ENCODE measurements at places on chromosomes 5 and 9.

DNA sequence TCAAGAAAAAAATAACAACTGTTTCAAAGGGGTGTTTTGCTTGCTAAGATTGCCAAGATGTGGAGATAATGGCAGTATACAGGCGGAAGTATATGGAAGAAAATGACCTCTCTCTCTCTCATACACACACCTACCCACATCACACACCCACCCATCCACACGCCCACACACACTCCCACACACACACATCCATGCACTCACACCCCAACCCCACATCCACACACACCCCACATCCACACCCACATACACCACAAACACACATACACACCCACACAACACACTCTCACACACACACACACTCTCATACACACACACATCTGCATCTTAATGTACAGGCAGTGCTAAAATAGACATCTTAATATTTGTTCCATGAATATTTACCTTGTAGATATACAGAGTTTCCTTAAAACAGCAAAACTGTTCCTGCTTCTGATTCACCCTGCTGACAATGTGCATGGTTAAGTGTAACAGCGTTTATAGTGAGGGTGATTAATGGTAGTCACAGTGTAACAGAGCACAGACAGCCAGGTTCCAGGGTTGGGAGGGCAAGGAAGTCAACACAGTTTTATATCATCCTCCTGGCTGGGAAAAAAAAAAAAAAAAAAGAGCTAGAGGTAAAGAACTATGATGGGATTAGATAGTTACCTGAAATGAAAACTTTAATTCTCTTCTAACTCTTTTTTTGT, 8.3 kb downstream of the BHMT2 start:
- DNase-seq: peak; percentile 31

DNA sequence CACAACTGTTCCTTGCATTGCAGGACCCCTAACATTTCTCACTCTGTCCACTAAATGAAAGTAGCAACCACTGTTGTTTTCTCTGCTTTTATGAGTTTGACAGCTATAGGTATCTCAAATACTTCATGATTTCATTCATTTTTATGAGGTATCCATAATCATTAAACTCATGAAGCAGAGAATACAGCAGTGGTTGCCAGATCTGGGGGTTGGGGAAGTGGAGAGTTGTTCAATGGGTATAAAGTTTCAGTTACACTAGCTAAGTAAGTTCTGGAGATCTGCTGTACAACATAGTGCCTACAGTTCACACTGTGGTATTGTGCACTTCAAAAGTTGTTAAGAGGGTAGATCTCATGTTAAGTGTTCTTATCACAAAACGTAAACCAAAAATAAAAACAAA, 23.4 kb upstream of the CAMK4 start:
- no peak for DNase-seq

DNA sequence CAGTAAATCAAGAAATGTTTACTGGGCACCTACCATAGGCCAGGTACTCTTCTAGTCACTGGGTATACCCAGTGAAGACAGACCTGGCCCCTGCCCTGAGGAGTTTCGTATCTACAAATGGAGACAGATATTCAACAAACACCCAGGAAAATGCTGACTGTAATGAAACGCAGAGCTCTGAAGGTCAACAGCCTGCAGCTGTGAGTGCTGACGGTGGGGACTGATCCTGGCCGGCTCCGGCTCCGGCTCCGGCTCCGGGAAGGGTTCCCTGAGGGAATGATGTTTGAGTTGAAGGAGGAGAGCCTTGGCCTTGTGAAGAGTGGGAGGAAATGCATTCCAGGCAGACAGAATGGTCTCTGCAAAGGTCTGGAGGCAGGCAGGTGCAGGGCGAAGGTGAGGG, 23.1 kb downstream of the FGFR4 start:
- DNase-seq: no peak

DNA sequence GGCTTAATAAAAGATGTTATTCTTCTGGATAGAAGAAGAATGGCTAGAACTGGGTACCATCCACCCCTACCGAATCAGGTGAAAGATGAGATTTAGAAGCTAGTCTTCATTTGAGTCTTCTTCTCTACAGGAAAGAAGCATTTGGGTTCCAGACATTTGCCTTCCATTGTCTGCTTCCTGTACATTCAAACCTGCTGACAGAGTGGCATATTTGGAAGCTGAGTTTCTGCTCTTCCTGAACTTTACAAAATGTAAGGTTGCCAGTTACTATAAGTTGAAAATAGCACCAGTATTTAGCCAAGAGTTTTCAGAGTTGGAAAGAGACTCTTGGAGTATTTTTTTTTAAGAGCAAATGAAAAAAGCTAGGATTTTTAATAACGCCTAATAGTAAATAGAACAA, 525.4 kb upstream of the TLE4 start:
- DNase-seq: no peak

DNA sequence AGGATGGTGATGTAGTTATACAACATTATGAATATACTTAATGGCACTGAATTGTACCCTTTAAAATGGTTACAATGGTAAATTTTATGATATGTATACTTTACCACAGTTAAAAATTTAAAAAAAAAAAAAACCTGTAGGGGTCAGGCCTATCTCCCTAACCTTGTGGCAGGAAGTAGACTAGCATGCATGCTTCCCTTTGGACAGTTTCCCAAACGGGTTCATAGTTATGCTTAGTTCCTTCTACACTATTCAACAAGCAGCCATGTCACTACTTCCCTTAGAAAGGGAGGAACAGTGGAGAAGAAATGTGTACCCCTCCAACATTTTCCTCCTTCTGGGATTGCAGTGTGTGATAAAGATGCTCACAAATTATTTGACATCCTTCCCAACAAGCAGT, 32.5 kb downstream of the IDNK start:
- DNase-seq: no peak

GRCh38 chr9:111914749-111915424, 18.3 kb downstream of the UGCG start:
- DNase-seq: no peak

DNA sequence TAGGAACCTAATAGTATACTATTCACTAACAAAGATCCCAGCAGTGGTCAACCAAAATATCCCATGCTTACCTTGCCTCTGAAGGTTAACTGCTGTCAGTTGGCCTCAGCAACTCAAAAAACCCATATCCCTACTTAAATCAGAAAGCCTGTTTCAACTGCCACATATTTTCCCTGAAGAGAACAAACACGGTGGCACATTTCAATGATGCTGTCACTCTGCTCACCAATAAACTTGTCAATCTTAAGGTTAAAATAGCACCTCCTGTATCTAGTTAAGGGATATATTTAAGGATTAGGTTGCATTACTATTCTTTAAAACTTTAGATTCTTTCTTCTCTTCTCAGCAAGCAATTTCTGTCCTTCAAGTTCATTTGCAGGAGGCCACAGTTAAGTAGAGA, 986.9 kb downstream of the CDH18 start:
- no peak for DNase-seq

- DNase-seq: no peak
Measured at GRCh38 chr9:86648828-86649170, 294.6 kb upstream of the TUT7 start.

DNA sequence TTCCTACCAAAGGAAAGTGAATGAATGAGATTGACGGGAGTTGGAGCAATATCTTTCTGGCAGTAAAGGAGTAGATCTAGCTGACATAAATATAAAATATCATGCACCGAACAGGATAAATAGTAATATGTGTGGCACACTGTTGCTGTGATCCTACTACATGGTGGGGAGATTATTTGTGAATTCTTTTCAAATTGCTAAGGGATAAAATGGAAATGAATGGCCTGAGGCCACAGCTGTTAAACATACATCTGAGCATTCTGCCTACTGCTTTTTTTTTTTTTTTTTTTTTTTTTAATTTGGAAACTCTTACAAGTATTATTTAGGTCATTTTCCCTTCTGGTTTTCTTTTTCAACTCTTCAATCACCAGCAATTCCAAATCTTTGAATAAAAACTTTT, 66.8 kb downstream of the MEF2C start:
- no peak for DNase-seq

- no peak for DNase-seq
Measured at GRCh38 chr5:94385767-94386166, 232.6 kb downstream of the KIAA0825 start.

DNA sequence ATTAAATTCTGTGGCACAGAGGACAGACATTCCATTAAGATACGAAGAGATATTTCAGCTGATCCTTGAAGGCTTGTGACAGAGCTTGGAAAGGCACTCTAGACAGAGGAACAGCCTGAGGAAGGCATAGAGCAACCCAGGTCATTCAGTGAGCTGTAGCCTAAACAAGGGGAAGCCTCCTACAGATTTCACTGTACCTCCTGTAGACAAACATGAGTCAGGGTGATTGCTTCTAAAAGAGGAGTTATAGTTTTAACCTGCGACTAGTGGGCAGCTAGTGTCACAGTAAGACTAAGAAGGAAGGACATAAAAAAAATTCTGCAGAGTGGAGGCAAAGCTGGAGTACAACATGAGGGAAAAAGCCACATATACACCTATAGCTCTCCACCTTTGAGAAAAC, 43.5 kb upstream of the ANKDD1B start:
- DNase-seq: peak; percentile 70

DNA sequence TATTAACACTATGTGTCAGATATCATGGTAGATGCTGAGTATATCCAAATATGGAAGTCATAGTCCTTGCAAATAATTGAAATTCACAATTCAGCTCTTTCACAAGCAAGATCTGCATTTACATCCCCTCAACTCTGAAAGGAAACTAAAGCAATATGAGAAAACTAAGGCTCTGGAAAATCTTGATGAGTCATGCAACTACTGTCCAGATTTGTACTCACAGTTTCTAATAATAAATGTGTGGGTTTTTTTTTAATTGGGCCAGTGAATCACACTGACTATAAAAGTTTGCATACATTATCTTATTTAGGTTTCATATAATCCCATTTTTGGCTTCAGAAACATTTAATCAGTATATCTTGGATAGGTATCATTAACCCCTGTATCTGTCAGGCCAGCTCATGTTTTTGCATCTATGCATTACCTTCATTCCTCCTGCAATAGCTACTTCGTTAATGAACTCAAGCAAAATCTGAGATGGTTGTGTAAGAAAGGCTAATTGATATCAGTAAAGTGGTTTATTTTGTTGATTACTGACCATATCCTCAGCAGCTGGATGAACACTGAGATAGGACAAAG, 58.7 kb upstream of the PRR16 start:
- peak; percentile 86 for DNase-seq

DNA sequence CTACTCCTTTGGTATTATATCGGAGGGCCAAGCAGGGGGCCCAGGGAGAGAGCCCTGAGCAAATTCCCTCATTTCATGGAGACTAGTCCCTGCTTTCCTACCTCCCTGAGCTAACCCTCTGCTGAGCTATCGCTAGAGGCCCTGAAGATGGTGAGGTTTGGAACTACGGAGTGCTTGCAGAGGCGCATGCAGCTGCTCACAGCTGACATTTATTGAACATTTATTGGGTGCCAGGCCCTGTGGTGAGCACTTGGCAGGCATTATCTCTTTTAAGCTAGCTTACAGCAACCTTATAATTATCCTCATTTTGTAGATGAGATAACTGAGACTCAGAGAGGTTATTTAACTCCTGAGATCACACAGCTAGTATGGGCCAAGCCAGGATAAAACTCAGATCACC, 9.8 kb downstream of the FAT2 start:
- DNase-seq: no peak

- no peak for DNase-seq
Measured at GRCh38 chr5:32279786-32280185, 33.0 kb downstream of the MTMR12 start.

DNA sequence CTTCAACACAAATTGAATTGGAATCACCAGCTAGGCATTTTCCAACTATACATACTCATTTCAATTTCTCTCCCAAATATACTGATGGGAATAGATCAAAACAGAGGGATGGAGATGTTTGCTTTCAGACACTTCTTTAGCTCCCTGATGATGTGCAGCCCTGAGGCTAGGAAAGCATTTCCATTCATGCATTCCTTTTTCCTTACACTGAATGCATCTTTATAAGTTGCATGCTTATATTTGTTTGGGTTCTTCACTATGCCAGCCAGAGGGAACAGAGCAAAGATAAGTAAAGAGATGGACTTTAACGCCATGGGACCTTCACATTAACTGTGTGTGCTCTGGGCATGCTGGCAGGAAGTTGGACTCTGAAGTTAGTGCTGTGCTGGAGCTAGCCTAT, 696.5 kb upstream of the CDH9 start:
- no peak for DNase-seq

DNA sequence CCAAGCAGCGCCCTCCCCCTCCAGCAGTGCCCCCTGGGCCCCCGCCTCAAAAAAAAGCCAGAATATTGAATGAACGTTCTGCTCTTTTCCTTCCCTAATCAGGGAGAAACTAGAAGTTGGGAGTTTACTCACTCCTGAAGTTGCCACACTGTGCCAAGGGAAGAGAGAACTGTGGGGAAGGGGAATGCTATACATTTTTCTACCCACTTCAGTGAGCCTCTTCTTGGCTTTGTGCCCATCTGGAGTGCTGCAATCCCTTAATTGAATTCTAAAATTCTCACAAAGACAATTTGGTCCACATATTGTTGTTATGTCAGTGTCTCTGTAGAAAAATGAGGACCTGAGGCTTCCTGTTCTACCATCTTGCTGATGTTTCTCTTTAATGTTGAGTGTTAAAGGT, 443.7 kb downstream of the DIRAS2 start:
- no peak for DNase-seq

GRCh38 chr9:105055917-105056316, 128.0 kb upstream of the ABCA1 start:
- DNase-seq: peak; percentile 51
